Activated B cell treated with CpG ODN at 0.5 μM for 24 hours (primary cell): ENCODE measurements at places on chromosomes 13 and 19.
A peak's percentile ranks its signal among the peaks of the same experiment; 100 is the strongest.

- DNase-seq, result no peak
Measured at GRCh38 chr13:112784811-112785482, 95.1 kb downstream of the ATP11A start.

DNA sequence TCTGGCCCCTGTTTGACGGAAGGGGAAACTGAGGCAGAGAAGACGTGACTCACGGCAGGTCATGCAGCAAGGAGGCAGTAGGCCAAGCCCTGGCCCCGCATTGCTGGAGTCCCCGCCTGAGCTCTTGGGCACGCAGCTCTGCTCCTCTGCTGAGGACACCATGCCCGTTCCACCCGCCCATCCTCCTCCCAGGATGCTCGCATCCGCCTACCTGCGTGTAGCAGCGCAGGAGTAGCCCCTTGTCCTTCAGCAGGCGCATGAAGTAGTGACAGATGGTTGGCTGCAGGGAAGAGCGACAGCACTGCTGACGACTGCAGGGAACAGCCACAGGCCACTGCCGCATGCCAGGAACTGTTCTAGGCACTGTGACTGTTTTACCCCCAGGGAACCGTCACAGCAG is 10.5 kb downstream of the SIRT2 start:
- no peak for DNase-seq

GRCh38 chr13:100108913-100109507 is 20.1 kb downstream of the PCCA start:
- no peak for DNase-seq

DNA sequence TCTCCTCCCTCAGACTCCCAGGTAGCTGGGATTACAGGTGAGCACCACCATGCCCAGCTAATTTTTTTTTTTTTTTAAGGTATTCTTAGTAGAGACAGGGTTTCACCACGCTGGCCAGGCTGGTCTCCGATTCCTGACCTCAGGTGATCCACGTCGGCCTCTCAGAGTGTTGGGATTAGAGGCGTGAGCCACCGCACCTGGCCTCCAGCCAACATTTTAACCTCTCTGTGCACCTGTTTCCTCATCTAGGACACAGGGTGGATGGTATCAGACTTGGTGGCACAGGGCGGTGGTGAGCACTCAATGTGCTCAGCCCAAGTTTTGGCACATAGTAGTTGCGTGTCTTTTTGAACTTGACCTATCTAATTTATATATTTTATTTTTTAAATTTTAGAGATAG is 12.5 kb downstream of the APBA3 start:
- no peak for DNase-seq

DNA sequence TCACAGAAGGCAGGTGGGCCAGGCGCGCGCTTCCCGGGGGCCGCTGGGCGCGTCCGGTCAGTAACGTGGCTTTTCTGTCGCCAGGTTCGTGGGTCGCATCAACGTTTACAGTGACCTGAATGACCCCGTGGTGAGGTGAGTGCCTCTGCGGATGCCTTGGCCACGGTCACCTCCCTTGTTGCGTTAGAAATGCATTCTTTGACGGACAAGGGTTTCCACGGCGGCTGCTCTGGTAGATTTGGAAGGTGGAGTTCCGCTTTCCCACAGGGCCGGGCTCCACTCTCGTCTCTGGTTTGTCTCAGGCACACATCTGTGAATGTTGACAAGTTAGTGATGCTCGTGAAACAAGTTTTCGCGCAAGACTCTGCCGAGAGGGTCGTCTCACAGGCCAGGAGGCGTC is 130.0 kb downstream of the ATP11A start:
- no peak for DNase-seq

DNA sequence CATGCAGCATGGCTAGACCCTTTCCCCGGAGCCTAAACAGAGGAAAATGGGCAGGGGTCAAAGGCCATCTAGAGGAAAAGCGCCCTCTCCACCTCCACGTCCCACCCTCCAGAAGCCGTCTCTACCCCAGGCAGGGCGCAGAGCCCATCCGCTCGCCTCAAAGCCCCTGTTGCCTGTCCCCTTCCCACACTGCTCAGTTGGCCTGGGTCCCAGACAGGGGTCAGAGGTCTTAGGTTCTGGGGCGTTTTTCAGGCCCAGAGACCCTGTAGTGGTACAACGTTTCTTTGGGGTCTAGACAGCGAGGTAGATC is 285 bp downstream of the TMEM143 start:
- DNase-seq, result no peak

- DNase-seq, result no peak
Measured at GRCh38 chr13:97019236-97019635, 25.0 kb upstream of the OXGR1 start.

- peak; percentile 42 for DNase-seq
Measured at GRCh38 chr19:58563034-58563573, 4.7 kb upstream of the UBE2M start.

- DNase-seq, result peak; percentile 65
Measured at GRCh38 chr19:3178973-3179738, 587 bp downstream of the S1PR4 start.

GRCh38 chr13:112689303-112690245 is at the start of gene ATP11A:
ATP11A (plus strand) TSS chr13:112690038; CDS start chr13:112690417, 379 bp downstream.
- peak; percentile 73 for DNase-seq

DNA sequence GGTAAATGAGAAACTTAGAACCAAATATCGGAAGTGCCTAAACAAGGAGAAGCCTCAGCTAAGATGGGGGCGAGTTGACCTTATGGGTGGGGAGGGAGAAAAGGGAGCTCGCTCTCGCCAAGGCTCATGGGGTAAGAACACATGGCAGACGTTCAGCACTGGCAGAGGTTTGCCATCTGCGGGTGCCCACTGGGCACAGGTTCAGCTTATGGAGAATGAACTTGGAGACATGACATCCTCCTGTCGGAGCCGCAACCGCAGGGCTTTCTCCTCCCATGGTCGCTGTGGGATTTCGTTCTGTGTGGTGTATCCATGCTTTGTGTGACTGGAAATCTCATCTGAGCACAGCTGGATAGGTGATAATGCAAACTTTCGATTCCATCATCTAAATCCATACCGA is 36.1 kb upstream of the PEPD start:
- DNase-seq, result no peak

DNA sequence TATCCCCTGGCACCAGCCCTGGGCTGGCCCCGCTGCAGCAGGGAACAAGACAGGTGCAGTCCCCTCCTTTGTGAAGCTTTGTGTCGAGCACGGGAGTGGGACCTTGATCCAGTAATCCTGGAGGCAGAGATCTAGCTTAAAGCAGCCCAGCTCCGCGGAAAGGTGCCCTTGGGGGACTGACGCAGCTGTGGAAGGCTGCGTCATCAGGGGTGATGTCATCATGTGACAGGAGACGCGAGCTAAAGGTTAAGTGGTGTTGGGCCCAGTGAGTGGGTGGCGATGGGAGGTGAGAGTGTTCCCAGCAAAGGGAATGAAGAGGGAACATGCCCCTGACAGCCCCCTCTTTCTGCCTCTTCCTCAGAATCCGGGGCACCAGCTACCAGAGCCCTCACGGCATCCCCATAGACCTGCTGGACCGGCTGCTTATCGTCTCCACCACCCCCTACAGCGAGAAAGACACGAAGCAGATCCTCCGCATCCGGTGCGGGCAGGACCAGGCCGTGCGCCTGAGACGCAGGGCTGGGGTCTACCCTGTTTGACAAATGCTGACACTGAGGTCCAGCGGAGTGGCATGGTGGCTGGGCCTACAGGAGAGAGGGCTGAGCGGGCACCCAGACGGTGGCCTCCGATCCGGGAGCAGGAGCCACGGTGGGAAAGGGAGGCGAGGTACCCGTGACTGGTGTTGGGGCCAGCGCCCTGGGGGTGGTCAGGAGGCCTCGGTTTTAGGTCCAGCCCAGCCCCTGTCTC is 2.6 kb downstream of the LHB start:
- no peak for DNase-seq

GRCh38 chr13:114071991-114072390 is 60.4 kb downstream of the RASA3 start:
- DNase-seq, result no peak

- no peak for DNase-seq
Measured at GRCh38 chr13:94588541-94588940, 7.4 kb downstream of the TGDS start.

DNA sequence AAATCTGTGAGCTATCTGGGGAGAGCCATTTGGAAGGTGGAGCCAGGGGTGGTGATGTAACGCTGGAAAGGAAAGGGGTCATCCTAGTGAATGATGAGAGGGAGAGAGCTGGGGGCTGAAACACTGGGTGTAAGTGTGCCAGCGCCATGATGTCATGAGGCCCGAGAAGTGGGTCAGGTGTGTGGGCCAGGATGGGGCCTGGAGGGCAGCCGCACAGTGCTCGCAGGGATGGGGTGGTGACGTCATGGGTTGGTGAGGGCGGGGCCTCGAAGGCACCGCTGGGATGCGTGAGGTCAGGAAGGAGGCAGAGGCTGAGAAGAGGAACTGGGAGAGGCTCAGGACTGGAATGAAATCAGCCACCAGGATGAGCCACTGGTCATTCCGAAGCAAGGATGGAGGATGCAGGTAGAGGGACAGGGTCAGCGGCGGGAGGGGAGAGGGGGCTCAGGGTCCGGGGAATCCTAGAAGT is 4.4 kb downstream of the CCDC61 start:
- no peak for DNase-seq

DNA sequence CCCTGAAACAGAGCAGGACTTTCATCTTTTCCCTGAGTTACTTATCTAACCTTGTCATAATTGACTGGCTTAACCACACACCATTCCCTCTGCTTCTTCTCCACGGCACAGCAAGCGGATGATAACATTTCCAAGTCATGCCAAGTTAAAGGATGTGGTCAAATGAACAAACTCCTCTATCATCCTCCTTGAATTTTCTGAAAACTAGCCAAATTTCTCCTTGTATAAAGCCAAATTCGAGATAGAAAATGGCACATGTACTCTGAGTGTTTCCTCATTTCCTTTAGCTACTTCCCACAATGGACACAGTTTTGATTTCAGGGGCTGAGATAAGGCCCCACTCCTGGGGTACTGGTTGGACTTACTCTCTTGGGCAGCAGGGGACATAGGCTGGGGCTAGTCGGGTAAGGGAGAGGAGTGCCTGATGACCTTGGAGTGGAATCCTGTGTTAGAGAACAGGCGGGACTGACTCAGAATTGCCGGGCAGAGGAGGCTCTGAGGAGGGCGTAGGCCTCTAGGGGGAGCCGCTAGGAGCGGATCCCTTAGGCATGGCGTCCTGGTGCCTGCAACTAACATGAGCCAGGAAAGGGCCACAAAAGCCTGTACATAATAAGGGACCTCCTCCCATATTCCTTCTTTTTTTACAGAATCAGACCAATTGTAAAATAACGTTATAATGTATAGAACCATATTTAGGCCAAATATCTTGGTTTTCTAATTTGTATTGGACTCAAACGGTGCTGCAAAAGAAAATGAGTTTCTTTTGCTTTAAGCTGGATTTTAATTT is 20.3 kb upstream of the TMTC4 start:
- no peak for DNase-seq

- DNase-seq, result no peak
Measured at GRCh38 chr13:22027566-22027965, 356.7 kb downstream of the FGF9 start.

DNA sequence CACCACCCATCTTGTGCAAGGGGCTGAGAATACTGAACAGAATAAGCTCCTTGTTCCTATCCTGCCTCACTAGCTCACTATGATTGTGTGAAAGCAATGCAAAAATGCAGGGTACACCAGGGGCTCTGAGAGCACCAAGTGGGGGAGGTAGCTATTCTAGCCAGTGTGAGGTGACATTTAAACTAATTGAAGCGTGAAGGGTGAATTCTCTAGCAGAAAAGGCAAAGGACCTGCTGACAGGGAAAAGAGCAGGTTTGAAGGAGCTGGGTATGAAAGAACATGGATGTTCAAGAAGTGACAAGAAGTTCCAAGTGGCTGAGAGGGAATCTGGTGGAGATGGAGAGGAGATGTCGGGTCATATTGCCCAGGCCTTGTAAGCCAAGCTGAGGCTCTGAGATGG is 64.2 kb downstream of the SIAH3 start:
- DNase-seq, result no peak

DNA sequence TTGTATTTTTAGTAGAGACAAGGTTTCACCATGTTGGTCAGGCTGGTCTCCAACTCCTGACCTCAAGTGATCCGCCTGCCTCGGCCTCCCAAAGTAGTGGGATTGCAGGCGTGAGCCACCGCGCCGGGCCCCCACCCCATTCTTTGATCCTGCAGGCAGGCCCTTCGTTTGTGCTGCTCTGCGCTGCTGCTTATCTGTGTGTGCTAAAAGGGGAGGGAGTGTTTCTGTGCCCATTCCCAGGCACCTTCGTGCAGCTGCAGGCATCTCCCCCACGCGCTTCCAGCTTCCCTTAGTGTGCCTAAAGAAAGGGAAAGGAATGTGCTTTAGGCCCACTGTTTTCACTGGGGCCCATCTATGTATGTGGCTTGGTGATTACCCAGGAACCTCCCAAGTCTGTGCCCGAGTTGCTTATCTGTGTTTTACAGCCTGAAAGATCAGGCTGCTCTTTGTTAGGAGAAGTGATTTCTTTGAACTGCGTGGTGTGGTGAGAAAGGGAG is 27.2 kb downstream of the EPN1 start:
- no peak for DNase-seq

GRCh38 chr13:45851171-45851921 is at the start of gene SIAH3:
SIAH3 (minus strand) TSS chr13:45851753; CDS start chr13:45851629, 124 bp downstream.
- no peak for DNase-seq

- DNase-seq, result no peak
Measured at GRCh38 chr19:30670011-30670329, 297.8 kb downstream of the ZNF536 start.

- no peak for DNase-seq
Measured at GRCh38 chr19:4581666-4582553, 22.4 kb upstream of the SEMA6B start.

DNA sequence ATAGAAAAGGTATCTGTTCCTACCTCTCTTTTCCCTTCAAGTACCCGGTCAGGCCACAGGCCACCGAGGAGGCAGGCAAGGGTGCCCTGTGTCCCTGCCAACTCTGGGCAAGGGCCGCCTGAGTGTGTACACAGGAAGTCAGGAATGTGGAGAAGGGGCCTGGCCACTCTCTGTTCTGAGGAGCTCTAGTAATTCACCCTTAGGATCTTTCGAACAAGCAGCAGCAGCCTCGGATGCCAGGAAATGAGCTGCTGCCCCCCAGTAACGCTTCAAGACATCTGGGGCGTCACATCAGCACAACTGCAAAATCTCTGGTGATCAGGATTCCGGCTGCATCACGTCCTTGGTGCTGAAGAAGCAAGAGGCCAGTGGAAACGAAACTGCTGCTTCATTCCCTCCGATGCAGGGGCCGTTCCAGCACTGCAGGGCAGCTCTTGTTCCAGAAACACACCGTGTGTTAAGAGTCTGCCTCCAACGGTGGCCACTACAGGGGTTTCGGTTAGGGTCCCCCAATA is 2.0 kb downstream of the RAB20 start:
- no peak for DNase-seq

- no peak for DNase-seq
Measured at GRCh38 chr13:41603917-41604316, 146.6 kb downstream of the RGCC start.

DNA sequence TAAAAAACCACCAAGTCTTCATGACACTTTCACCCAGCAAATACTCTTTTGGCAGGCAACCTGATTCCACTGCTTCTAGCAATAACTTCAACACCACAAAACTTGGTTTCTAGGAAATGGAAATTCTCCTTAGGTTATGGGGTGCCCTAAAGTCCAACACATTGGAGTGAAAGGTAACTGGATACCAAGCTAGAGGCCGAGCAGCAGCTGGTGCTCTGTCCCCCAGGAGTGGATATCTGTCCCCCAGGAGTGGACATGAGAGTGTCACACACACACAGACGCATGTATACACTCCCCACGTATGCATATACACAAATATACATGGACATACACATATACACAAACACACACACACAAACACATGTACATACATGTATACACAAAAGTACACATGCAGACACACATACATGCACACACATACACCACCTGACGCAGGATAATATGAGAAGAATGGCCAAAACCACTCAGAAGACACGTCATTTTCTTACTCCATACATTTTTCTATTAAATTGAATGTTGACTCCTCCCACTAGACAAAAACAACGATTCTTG is 50.8 kb downstream of the RFX2 start:
- DNase-seq, result no peak
